ENCODE measurements at places on chromosomes 3 and 15.

- no peak for DNase-seq
Measured at GRCh38 chr3:129586746-129587430, 19.6 kb downstream of the PLXND1 start.

GRCh38 chr3:114441386-114441785 is 147.6 kb downstream of the TIGIT start:
- no peak for DNase-seq

- no peak for DNase-seq
Measured at GRCh38 chr15:75185271-75186029, 16.2 kb upstream of the C15orf39 start.

DNA sequence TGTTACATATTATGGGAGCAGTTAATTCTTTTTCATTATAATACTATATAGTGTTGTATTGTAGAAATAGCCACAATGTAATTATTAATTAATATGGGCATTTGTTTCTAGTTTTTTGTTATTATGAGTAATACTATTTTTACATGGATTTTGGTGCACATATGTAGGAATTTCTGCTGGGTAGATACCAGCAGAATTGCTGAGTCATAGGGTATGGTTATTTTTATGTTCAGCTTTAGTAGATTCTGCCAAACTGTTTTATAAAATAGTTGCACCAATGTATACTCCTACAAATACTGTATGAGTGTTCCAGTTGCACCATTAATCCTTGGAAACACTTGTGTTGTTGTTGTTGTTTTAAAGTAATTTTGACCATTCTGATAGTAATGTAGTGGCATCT is 91.5 kb downstream of the SH3GL3 start:
- no peak for DNase-seq

DNA sequence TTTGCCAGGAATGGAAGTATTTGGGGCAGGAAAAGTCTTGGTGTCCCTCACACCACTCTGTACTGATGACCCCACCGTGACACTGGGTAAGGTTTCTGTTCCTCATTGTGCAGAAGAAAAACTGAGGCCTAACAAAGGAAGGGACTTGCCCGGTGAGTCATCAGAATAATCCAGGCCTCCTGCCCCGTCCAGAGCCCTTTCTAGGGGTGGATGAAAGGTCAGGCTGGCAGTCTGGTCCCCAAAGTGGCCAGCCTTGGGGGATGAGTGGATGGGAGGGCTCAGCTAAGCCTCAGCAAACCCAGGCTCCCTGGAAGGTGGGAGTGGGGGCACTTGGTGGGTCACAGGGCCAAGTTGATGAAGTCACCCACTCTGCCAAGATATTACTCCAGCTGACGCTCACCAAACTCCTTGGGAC is 2.3 kb upstream of the DNAH1 start:
- no peak for DNase-seq

GRCh38 chr15:97984157-97984556 is 23.7 kb downstream of the ARRDC4 start:
- no peak for DNase-seq

DNA sequence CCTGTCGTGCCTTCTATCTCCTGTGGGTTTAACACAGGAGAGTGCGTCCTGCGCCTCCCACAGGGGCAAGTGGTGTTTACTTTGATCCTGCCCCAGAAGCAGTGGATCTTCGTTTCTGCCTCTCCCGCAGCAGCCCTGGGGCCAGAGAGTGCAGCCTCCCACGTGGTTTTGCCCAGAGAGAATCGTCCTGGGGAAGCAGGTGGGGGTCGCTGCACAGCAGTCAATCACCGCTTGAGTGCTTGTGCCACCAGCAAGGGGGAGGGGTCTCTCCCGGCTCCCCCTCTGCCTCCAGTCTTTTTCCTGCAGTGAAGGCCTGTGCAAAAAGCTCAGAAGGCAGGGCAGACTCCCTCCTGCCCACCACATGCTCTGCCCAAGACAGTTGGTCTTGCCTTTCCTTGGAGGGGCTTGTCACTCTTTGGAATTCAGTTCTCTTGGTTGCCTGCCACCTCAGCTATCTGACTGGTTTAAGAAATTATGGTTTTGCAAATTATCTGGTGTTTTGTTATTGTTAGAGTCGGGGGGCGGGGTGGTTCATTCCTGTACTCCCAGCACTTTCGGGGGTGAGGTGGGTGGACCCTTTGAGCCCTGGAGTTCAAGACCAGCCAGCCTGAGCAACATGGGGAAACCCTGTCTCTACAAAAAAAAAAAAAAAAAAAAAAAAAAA is 26.9 kb downstream of the STOML1 start:
- peak; percentile 28 for DNase-seq

GRCh38 chr15:93803421-93804152 is 427.8 kb upstream of the MCTP2 start:
- no peak for DNase-seq

DNA sequence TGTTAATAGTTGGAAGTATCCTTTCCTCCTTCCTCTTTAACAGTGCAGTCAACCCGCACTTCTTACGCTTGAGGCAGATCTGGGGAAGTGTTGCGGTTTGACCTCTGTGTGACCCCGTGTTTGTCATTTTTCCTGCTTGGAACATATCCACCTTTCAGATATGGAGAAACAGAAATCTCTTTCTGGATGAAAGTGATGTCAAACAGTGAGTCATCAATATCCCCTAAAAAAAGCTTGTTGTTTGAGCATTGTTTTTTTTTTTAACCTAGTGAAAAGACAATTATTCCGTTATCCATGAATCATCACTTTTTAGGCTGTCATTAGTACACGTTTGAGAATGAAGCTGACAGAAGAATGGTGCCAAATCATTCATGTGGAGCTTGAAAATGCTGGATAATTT is 293.7 kb downstream of the ARPP21 start:
- no peak for DNase-seq

DNA sequence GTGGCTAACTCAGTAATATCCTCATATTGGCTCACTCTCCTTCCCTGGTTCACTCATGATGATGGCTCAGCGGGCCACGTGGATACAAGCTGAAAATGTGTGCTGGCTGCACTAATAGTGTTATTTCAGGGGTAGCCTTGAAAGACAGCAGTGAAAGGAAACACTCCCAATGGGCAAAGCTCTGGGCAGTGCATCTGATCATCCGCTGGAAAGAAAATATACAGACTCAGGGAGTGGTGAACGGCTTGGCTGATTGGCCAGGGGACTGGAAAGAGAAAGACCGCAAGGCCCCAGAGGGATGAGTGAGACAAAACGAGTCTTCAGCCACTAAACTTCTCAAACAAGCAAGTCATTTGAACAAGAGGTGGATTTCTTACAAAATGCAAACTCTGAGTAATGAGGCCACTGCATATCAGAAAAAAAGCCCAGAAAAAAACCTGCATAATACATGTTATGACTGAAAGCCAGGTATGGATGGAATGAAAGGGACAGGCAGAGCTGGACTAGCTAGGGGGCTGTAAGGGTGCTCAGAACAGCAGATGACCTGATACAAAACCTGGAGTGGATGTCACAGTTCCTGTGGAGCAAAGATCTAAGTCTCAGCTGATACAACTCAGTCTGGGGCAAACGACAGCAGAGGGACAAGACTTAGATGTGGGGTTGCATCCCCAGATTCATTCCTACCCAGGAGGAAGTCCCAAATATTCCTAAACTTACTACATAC is 33.3 kb downstream of the CMTM6 start:
- DNase-seq, result no peak

- DNase-seq, result no peak
Measured at GRCh38 chr3:179852142-179852905, 184.4 kb downstream of the PEX5L start.

GRCh38 chr3:112481302-112481721 is 18.0 kb downstream of the BTLA start:
- no peak for DNase-seq

DNA sequence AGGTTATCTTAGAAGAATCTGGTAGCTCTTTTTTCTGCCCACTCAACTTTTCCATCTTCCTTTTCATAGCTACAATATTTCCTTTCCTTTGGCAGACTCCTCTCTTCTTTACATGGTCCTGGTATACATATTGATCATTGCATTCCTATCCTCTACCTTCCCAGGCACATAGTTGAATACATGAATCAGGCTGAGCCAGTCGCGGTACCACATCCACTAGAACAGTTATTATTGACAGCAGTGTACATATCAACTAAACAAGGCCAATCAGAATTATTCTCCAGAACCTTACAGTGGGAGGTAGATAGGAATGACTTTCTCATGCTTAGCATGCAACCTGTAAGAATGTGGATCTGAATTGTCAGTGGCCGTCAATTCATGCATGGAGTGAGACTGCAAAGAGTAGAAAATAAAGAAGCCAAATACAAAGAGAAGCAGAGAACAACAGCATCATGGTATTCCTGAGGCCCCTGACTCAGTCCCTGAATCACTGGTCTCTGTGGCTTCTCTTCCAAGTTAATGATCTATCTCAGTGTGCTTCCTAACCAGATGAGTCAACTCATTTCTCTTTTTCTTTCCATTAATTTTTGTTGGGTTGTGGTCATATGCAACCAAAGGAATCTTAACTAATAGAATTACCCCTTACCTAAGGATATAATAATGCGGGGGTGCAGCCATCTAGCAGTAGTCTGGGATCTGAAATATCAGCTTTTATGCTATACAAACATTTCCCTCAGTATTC is 60.9 kb upstream of the DCBLD2 start:
- no peak for DNase-seq

DNA sequence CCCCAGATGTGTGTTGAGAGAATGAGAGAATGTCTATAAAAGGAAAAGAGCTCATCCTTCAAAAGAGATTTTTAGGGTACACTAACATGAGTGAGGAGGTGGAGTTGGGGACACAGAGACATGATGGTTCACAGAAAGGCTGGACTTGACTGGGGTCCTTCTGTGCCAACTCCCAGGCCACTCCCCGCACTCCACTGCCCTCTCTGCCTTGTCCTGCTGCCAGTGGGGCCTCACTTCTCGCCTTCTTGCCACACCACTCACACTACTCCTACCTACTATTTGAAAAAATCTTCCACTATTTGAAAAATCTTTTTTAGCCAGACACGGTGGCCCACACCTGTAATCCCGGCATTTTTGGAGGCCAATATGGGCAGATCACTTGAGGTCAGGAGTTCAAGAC is 298.1 kb downstream of the EPHB1 start:
- DNase-seq, result no peak

GRCh38 chr15:89197503-89197971 is 23.8 kb downstream of the RLBP1 start:
- DNase-seq, result no peak

- no peak for DNase-seq
Measured at GRCh38 chr3:143360244-143360643, 240.7 kb downstream of the CHST2 start.

DNA sequence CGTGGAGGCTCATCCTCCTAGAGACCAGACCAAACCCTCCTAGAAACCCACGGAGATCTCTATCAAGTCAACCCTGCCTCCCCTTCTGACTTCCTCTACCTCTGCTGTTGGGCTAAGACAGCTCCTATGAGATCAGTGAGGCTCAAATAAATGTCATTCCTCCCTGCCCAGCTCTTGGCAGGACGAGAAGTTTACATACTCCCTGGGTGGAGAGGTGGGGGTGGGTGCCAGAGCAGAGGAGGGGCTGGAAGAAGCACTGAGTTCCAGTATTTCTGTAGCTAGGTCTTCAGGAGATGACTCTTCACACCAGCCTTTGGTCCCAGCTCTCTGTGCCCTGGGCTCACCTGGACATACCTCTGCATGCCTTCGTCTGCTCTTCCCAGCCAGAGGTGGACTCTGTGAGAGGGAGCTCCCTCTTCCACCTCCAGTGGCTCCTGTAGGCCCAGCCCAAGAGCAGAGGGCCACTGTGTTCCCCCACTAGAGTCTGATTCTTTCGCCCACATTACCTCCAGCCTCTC is 42.4 kb upstream of the TLE3 start:
- DNase-seq, result no peak

GRCh38 chr15:98713585-98714001 is 65.3 kb downstream of the IGF1R start:
- DNase-seq, result no peak

- DNase-seq, result no peak
Measured at GRCh38 chr3:49410066-49410845, 1.5 kb downstream of the RHOA start.

DNA sequence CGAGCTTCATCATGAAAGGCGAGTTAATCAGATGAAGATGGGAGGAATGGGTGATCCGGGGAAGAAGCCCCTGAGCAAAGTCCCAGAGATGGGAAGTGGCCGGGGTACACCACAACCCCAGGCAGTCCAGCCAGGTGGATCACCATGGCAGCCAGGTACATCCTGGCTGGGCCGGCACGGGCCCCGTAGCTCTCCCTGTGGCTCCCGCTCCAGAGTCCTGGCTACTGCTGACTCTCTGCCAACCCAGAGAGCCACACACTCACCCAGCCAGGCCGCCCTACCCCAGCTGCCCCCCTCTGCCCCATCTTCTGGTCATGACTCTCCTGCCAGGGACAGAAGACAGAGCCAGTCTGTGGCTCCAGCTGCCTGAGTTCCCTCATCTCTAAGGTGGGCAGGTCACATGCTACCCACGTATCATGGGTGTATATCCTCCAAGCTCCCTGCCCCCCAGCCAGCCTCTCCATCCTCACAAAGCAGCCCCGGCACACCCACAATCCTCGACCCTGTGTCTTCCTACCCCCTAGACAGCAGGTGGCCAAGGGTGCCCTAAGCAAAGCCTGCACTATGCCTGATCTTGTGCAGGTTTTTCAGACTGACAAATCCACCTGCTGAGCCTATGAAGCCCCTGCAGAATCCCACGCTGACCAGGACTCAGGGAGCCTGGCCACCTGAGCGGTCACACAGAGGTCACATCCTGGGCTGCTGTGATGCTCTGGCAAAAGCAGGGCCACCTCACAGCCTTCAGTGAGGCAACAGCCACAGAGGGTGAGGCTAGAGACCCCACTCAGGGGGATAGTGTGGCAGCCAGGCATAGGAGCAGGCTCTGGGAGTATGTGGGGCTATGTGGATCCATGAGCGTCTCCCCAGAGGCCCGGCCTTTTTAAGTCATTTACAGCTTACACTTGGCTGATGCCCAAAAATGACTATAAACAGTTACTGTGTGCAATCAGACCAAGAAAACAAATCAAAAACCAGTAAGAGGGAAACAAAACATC is 13.2 kb downstream of the XXYLT1 start:
- DNase-seq, result no peak

DNA sequence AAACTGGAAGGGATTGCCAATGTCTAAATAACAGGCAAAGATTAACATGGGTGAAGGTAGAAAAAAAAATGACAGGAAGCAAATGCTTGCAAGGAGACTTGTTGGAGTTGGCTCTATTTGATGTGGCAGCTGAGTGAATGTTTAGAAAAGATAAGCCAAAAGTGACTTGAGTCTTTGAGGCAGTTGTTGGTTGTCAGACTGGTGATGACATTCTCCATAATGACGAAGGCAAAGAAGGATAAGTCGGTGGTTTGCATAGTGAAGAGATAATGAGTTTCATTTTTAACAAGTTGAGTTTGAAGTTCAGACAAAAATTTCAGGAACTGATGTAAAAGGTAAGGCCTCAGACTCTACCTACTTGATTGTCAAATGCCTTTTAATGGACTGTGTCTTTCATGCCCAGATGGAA is 704.1 kb upstream of the SGO1 start:
- DNase-seq, result no peak

DNA sequence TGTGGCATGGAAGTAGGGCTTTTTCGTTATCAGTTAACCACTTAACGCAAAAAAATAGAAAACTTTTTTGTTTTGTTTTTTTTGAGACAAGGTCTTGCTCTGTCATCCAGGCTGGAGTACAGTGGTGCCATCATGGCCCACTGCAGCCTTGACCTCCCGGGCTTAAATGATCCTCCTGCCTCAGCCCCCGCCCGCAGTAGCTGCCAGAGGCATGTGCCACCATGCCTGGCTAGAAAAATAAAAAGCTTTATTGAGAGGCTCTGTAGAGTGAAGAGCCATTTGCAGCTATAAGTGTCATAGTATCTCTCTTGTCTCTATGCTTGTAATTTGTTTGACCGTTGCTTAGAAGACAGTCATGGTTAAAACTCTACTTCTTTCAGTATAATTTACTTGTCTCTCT is 13.5 kb downstream of the PPP4R2 start:
- no peak for DNase-seq

GRCh38 chr3:81997390-81997789 is 235.9 kb upstream of the GBE1 start:
- no peak for DNase-seq

Data from stimulated activated CD8-positive, alpha-beta memory T cell treated with anti-CD3 and anti-CD28 coated beads, Interleukin-4, amount 100 ng/mL, for 24 hours (primary cell).